Caudate nucleus (tissue), 63 donors: ENCODE measurements at places on chromosomes 13 and 19.

- no peak for DNase-seq
Measured at GRCh38 chr19:374886-375235, 30.3 kb upstream of the MIER2 start.

GRCh38 chr13:101323601-101324000 is 92.7 kb downstream of the NALCN start:
- DNase-seq, result no peak

DNA sequence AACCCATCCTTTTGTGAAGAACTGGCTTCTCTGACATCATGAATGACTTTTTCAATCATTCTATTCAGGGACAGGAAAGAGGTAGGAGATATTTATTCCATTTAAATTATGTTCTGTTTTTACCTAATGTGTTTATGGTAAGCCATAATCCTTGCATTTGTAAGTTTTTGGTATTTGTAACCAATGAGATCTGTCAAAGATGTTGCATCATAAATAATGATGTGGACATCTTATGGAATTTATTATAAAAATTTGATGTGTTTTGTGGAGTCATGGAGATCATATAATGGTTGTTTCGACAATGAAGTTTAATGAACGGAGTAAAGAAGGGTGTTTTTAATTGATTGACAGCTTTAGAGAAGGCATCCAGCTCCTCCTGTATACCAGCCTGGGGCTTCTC is 67.6 kb downstream of the LMO7 start:
- DNase-seq, result no peak

GRCh38 chr19:10730932-10731331 is 13.1 kb downstream of the DNM2 start:
- DNase-seq, result peak; percentile 30

GRCh38 chr13:69704311-69704710 is 403.3 kb upstream of the ATXN8OS start:
- no peak for DNase-seq

GRCh38 chr13:109694972-109695371 is 91.4 kb downstream of the IRS2 start:
- no peak for DNase-seq

DNA sequence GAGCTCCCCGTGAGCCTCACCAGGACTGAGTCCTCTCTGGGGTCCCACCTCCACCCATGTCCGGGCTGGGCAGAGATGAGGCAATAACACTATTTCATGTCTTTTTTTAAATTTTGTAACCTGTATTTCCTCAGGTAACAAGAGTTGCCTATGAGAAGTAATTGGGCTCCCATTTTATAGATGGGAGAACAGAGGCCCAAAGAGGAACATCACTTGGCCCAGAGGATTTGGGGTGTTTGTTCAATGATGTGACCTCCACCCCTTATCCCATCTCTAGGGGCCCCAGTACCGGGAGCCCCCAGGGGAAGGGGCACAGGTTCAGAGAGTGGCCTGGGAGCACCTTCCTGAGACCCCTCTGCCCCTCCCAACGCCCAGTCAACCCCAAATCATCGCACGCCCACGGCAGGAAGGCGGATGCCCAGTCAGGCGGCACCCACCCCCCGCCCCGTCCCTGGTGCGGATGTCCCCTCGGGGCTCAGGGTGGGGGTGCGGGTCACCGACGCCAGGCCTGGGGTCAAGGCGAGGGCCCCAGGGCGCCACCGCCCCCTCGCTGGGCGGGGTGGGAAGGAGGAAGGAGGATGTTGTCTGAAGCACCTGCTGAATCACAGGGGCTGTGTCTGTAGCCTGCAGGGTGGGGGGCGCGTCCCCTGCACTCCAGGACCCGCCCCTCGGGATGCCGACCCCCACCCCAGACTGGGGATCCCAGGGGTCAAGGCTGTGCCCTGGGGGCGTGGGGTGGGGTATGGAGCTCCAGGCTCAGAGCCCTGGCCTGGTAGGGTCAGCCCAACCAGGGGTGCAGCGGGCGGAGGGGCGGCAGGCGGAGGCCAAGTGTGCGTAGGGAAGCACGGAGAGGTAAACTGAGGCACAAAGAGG is 9.0 kb upstream of the CIRBP start:
- no peak for DNase-seq

GRCh38 chr19:50402544-50403301 is 16.0 kb upstream of the SPIB start:
- no peak for DNase-seq

DNA sequence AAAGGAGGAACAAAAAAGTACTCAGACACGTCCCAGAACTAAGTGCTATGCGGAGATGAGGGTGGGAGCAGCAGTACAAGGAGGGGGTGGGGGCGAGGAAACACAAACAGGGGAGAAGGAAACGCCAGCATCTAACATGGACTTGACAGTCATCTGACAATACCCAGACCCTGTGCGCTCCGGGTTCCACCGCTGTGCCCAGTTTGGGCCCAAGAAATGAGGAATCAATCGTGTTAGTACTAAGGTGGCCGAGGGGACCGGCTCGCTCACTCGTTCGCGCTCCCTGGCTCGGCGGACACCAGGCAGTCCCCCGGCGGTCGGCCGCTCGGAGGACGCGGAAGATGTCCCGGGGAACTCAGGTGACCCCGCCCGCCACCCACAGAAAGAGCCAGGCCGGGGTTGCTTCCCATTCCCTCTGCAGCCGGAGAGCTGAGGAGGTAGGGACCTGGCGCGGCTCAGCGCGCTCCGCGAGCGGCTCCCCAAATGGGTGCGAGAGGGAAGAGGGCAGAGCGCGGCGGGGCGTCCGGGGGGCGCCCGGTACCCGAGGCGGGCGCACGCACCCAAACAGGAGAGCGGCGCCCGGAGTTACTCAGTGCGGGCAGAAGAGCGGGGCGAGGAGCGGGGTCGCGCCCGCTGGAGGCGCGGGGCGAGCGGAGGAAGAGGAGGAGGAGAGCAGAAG is 616 bp downstream of the TSHZ3 start:
- DNase-seq, result no peak

- DNase-seq, result no peak
Measured at GRCh38 chr13:49319951-49320350, 72.2 kb downstream of the CDADC1 start.

GRCh38 chr13:50149214-50149613 is 134.0 kb downstream of the KCNRG start:
- DNase-seq, result no peak

GRCh38 chr13:20272104-20272503 is 40.0 kb upstream of the GJB6 start:
- no peak for DNase-seq

DNA sequence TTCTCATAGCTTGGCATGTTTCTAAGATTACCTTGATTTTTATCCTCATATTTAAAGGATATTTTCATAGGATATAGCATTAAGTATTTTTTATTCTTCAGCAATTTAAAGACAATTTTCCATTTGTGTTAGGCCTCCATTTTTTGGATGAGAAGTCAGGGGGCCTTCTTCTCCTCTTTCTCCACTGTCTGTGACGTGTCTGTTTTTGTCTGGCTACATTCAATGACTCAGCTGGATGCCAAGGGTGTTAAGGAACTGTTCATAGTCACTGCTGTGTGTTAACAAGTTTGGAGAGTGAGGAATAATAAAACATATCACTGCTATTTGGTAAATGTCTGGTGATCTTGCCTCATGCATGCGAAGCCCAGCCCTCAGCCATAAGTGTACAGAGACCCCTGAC is 36.4 kb downstream of the ZNF582 start:
- no peak for DNase-seq

DNA sequence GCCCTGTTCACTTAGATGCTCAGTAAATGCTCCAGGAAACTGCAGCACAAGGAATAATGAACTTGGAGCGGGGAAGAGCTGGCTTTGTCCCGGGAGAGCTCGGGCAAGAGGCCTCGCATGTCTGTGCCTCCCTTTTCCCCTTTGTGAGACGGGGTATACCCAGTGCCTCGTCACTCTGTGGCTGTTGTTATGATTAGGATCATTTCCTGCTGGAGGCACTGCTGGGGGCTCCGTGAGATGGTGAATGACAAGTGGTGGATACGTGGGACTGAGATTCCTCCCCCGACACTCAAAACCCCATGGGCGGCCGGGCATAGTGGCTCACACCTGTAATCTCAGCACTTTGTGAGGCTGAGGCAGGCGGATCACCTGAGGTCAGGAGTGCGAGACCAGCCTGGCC is 1.1 kb upstream of the PLVAP start:
- no peak for DNase-seq

DNA sequence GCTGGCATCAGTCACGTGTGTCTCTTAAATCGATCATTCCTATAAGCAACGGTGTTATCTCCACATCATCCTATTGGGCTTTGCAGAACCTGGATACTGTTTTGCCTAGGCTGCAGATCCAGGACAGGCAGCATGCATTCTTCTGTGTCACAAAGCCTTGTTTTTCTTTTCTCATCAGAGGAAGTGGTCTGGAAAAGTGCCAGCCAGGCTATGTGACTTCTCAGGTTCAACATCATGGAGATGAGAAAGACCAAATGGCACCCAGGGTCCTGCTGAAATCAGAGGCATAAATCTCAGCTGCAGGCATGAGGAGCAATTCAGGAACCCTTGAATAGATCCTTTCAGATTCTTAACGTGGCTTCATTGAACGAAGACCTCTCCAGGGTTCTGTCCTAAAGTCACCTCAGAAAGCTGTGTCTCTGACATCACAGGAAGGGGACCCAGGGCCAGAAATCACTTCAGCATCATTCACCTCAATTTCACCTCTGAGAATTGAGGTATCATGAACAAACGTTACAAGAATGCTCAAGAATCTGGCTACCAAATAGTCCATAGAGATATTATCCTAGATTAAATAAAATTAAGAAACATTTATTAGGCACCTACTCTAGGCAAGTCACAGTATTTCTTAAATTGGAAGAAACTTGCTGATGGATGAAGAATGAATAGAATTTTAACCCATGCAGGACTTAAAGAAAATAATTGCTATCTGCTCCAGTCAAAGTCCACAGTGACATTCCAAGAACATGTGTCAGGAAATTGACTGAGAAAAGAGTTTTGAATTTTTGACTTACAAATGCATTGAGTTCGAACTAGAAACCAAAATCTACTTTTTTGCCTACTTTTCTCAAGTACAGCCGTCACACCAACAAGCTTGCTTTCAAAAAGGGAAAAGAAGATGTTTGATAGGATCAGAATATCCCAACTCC is 124.1 kb downstream of the COG6 start:
- DNase-seq, result no peak

- no peak for DNase-seq
Measured at GRCh38 chr13:29888306-29888705, 37.9 kb upstream of the UBL3 start.

DNA sequence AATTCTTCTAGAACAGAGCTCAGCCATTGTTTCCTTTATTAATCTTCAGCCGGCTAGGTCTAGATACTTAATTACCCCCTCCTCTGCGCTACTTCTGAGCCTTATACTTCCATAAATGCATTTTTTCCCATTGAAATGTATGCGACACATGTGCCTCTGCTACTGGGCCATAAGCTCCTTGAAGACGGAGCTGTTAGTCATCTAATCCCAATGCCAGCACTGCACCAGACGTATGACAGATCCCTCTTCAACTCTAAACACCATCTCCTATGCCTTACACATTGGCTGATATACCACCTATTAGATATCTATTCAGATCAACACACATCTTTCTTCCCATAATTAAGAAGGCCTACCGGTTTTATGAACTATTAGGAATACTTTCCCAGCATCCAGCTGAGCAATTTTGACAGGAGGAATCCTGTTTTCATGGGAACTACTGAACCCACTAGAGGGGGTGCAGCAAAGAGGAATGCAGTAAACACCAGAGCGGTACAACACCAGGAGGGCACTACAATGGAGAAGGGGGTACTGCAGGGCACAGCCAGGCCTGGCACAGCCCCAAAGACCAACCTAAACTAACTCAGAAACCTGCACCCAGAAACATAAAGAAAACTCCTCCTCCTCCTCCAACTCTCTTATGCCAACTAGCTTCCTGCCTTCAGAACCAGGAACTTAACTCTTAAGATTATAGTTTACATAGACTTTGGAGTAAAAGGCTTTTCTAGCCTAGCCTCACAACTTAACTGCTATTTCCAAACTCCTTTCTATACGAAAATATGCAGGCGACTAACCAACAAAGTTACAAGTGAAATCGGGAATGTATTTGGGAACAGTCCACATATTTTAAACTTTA is 18.7 kb downstream of the STK24 start:
- no peak for DNase-seq

DNA sequence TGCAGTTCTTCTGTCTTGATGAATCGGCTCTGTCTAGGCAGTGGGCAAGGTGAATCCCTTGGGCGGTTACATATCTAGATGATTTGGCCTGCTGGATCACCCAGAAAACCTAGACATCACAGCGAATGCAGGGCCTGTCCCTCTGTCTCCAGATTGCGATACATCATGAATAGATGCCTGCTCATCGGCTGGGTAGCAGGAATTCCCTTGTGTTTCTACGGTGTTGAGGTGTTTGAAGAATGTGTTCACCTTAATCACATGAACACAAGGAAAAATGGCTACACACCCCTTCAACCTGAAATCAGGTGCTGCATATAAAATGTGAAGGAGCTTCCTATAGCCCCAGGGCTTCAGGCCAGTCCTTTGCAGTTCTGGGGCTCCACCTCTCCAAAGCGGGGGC is 281.2 kb downstream of the SHISA2 start:
- no peak for DNase-seq

DNA sequence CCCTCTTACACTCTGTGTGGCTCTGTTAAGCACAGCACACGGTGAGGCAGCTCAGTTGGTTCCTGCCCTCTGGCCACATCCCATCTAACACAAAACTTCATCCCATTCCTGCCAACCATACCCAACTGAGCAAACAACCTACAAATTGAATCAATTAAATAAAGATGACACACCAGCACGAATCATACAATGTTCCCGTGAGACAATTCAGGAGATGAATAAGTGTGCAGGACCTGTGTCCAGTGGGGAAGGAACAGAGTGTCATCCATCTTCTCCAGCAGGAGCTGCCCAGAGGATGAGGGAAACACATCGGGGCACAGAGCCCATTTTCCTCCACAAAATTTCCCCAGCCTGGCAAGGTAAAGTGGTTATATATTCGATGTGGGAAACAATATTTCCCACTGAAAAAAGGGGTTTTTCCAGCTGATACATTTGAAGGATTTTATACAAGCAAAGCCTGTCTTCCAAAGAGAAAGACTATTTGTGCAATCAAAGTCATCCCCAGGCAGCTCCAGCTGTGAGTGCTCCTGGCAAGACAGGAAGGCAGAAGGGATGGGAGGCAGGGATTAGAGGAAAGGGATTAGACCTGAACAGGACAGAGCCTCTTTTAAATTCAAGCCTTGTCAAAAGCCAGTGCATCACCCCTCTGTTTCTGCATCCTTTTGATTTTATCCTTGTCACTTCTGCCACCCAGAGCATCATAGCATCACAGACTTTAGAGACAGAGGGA is 240.2 kb downstream of the LHFPL6 start:
- DNase-seq, result no peak

DNA sequence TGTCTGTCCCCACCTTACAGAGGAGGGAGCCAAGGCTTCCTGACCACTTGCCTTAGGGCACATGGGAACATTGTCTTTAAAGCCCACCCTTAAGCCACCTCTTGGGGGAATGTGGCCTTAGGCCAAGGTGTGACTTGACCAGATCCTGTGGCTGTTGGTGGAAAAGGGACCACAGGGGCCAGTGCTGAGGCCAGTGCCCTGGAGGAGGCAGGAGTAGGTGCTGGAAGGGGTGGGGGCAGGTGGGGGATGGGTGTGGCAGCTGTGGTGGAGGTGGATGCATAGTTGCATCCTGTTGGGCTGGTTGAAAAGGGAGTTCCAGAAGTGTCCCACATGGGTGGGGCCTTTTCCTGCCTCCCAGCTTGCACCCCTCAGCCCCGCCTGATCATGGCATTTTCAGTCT is 44.8 kb downstream of the DNM2 start:
- no peak for DNase-seq
